Type B pancreatic cell (in vitro differentiated cells): ENCODE measurements at places on chromosomes 3 and 15. TPM values are rescaled to one million over a fixed set of nuclear protein-coding genes. Genes with fewer than 3 reads are reported as not detected.

DNA sequence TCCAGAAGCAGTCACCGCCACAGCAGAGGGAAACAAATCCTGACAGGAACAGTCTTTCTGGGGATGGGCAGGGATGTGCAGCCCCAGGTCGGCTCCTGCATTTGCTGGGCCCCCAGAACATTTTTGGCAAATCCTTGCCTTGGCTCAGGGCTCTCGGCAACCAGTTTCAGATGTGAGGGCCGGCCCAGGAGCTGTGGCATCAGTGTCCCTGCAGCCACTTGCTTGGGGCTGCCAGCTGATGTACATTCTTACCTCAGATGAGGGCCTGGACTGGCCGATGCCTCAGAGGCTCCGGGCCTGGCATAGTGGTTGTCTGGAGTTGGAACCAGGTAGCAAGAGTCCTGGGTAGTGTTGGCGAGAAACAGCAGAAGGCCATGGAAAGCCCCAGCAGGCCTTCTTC lies 4.2 kb downstream of the CYB561D2 start:
- no peak overlapping the region for H3K4me3 ChIP-seq
- no peak for DNase-seq
- no peak overlapping the region for H3K27ac ChIP-seq
- no peaks in the 10 kb centered on the region for H3K27me3 ChIP-seq
- peaks cover 43% of the 10 kb centered on the region for H3K4me1 ChIP-seq

DNA sequence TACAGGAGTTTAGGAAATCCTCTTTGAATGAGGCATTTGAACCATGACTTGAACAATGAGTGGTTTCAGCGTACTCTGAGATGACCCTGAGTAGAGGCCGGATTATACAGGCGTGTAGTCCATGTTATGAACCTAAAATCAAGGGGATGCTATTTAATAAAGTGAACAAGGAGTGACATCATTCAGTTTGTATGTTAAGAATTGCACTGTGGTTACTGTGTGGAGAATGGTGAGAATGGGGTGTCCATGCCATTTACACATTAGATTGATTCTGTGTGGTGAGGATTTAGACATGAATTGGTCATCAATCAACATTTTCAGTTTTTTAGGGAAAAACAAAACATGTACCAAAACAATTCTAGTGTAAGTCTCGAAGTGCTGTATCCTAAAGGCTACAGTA lies 65.8 kb downstream of the TPRG1 start:
- H3K36me3 ChIP-seq: no peaks in the 10 kb centered on the region
- peaks cover 12% of the 10 kb centered on the region for H3K27me3 ChIP-seq
- no peak overlapping the region for H3K27ac ChIP-seq
- no peaks in the 10 kb centered on the region for H3K4me1 ChIP-seq
- DNase-seq: no peak

- peaks cover 29% of the 10 kb centered on the region for H3K4me1 ChIP-seq
- peak overlapping the region; percentile 43 for H3K27ac ChIP-seq
- H3K36me3 ChIP-seq: peaks cover 8% of the 10 kb centered on the region
Measured at GRCh38 chr3:183880121-183880520, 4.6 kb downstream of the PARL start.

DNA sequence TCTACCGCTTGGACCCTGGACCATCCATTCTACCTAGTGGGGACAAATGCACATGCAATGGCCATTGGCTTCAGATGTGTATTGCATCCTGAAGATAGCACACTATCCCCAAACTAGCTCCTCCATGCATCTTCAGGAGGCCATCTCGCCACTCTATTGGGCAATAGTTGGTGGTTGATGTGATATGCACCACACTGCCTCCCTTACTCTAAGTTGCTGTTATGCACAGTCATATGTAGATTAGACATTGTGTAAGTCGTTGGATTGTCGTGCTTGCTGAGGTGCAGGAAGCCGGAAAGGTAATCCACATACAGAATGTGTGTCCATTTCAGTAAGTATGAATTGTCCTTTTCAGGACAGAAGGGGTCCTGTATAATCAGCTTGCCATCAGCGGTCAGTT lies 26.7 kb upstream of the PLA2G4D start:
- no peak overlapping the region for H3K4me3 ChIP-seq
- peaks cover 10% of the 10 kb centered on the region for H3K4me1 ChIP-seq
- H3K27ac ChIP-seq: no peak overlapping the region
- no peaks in the 10 kb centered on the region for H3K27me3 ChIP-seq
- H3K36me3 ChIP-seq: no peaks in the 10 kb centered on the region

DNA sequence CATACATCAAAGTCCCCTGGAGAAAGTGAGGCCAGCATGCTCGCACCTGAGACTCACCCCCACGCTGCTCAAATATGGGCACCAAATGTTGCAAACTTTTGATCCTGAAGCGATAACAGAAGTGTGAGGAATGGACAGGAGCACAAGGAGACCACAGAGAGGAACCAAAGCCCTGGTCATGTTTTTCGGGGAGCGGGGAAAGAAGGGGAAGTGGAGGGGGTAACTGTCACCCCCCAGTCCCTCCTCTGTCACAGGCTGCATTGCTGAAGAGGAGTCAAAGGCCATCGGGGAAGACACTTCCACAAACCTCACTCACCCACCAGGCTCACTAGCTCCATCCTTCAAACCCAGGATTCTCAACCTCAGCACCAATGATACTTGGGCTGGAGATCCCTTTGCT lies 182.4 kb downstream of the UACA start:
- no peaks in the 10 kb centered on the region for H3K36me3 ChIP-seq
- no peak for DNase-seq
- H3K4me1 ChIP-seq: peaks cover 24% of the 10 kb centered on the region

DNA sequence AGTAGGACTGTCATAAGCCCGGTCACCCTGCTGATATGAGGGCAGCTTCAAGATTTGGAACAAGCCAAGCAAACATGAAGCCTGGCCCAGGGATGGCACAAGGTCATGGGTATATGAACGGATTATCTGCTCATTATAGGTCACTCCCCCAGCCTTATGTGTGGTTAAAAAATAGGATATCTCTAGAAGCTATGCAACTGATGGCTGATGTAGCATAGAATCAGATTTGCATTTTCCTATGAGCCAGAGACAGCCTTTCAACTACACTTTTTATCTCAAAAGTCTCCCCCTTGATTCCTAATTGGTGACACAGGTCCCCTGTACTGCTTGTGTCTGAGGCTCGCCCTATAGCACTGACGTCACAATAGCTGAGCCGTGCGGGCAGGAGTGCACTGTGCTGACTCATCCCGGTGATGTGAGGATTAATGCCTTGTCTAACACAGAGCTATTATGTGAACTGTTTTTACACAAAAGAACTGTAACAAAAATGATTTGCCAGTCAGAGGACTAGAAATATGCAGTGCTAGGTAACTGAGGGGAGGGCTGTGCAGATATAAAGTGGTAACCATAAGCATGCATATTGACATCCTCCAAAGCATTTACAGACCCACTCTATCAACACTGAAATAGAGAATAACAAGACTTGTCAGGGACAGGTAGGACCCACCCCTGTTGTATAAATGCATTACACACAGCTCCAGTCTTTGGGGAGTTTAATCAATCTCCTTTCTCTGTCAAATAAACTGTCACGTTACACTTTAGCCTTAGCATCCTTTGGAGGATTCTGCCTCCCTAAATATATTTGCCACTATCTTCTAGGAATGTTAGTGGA lies 204.9 kb downstream of the TIGIT start:
- peaks cover 8% of the 10 kb centered on the region for H3K4me1 ChIP-seq
- no peak overlapping the region for H3K4me3 ChIP-seq
- DNase-seq: no peak
- H3K36me3 ChIP-seq: no peaks in the 10 kb centered on the region
- peak overlapping the region; percentile 82 for H3K27ac ChIP-seq

GRCh38 chr3:157087780-157088600 lies 72.0 kb downstream of the CCNL1 start:
- H3K4me3 ChIP-seq: peak overlapping the region; percentile 89
- H3K4me1 ChIP-seq: peaks cover 42% of the 10 kb centered on the region
- H3K27me3 ChIP-seq: no peaks in the 10 kb centered on the region
- no peak for DNase-seq
- no peaks in the 10 kb centered on the region for H3K36me3 ChIP-seq
- H3K27ac ChIP-seq: peak overlapping the region; percentile 93

DNA sequence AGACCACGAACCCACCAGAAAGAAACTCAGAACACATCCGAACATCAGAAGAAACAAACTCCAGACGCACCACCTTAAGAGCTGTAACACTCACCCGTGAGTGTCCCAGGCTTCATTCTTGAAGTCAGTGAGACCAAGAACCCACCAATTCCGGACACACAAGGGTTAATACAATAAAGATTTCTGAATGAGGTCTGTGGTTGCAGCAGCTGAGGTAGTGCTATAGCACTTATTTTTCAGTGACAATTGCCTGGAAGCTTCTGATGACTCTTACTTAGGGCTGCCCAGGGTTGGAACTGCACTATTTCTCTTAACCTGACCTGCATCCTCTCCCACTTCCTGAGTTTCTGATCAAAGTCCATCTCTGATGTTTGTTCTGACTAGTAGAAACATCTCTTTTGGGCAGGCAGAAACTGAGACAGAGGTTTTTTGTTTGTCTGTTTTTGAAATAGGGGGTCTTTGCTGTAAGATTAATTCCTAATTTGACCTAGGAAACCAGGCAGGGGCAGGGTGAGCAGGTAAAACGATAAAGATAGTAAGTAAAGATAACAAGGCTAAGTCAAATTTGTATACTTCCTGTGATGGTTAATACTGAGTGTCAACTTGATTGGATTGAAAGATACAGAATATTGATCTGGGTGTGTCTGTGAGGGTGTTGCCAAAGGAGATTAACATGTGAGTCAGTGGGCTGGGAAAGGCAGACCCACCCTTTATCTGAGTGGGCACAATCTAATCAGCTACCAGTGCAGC lies 169.1 kb downstream of the GAP43 start:
- H3K27me3 ChIP-seq: no peaks in the 10 kb centered on the region
- no peak for DNase-seq
- peak overlapping the region; percentile 54 for H3K4me3 ChIP-seq
- H3K4me1 ChIP-seq: peaks cover 5% of the 10 kb centered on the region
- H3K36me3 ChIP-seq: no peaks in the 10 kb centered on the region
- peak overlapping the region; percentile 22 for H3K27ac ChIP-seq

DNA sequence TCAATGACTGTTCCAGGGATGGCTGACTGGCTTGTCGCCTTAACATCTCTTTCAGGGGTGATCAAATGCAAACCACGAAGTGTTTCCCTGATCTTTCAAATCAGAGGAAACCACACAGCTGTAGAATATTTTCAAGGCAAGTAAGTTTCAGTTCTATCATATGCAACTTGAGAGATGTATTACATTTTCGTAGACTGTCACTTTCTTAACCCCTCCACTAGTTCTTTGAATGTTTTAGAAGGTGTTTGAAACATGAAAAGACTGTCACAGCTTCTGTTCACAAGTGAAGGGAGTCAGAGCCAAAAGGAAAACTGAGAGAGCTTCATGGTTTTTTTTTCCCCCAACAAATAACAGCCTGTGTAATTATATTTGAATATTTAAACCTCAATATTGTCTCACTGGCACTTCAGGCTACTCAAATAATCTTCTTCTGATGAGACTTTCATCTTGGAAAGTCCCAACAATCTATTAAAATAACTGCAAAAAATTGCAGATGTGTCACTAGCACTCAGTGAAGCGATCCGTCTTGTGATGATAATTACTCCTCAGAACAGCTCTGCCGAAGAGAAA lies 25.9 kb upstream of the CAPN7 start:
- no peak overlapping the region for H3K27ac ChIP-seq
- peaks cover 51% of the 10 kb centered on the region for H3K27me3 ChIP-seq
- no peaks in the 10 kb centered on the region for H3K36me3 ChIP-seq
- no peak overlapping the region for H3K4me3 ChIP-seq
- H3K4me1 ChIP-seq: no peaks in the 10 kb centered on the region

- peaks cover 3% of the 10 kb centered on the region for H3K4me1 ChIP-seq
- no peak for DNase-seq
- H3K27ac ChIP-seq: no peak overlapping the region
- no peaks in the 10 kb centered on the region for H3K36me3 ChIP-seq
- H3K4me3 ChIP-seq: no peak overlapping the region
- no peaks in the 10 kb centered on the region for H3K27me3 ChIP-seq
Measured at GRCh38 chr15:100186366-100186765, 155.4 kb downstream of the ADAMTS17 start.

GRCh38 chr15:57485869-57486268 lies 105.8 kb upstream of the MYZAP start:
- no peaks in the 10 kb centered on the region for H3K27me3 ChIP-seq
- DNase-seq: no peak

- H3K4me3 ChIP-seq: no peak overlapping the region
- H3K27ac ChIP-seq: no peak overlapping the region
- DNase-seq: no peak
- no peaks in the 10 kb centered on the region for H3K36me3 ChIP-seq
- H3K4me1 ChIP-seq: no peaks in the 10 kb centered on the region
Measured at GRCh38 chr3:10952525-10952924, 40.0 kb upstream of the SLC6A1 start.

DNA sequence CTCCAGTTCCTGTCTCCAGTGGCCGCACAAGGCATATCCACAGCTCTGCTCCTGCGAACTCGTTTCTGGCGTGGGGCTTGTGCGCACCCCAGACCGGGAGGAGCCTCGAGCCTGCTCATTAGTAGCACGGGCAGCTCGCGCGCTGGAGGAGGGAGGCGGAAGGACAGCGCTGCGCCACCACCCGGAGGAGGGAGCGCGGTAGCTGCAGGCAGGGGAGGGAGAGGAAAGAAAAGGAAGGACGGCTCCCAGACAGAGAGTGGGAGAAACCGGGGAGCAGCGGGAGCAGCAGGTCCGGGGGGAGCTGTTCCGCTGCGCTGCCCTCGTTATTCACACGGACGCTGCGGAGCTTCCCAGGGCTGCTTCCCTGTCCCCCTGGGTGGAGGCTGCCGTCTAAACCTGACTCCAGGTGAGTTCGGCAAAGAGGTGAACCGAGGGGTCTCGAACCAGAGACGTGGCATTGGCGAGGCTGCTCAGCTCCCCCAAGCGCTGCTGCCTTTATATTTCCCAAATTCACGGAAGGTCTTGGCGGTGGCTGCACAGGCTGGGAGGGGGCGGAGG lies 121.3 kb upstream of the ZNF717 start:
- H3K4me3 ChIP-seq: peak overlapping the region; percentile 92
- H3K4me1 ChIP-seq: peaks cover 6% of the 10 kb centered on the region
- peak; percentile 73 for DNase-seq
- peaks cover 37% of the 10 kb centered on the region for H3K27me3 ChIP-seq
- H3K36me3 ChIP-seq: no peaks in the 10 kb centered on the region
- peak overlapping the region; percentile 71 for H3K27ac ChIP-seq

DNA sequence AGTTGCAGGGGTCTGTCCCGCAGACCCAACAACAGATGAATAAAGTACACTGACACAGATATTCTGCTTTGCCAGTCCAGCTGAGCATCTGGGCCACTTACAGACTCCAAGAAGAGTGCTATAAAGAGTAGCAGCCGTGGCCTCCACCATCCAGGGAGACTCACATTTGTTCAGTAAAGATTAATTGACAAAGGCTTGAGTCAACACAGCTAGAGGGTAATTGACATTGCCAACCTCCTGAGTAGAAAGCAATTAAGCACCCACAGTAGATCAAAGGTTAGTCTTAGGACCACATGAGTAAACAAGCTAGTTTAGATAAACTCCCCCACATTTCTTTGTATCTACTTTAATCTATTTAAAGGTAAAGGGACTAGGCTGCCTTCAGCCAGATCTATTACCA lies 16.3 kb upstream of the CRTC3 start:
- H3K4me3 ChIP-seq: no peak overlapping the region
- H3K27ac ChIP-seq: no peak overlapping the region
- no peaks in the 10 kb centered on the region for H3K27me3 ChIP-seq
- no peak for DNase-seq
- H3K4me1 ChIP-seq: no peaks in the 10 kb centered on the region
- H3K36me3 ChIP-seq: no peaks in the 10 kb centered on the region

AADACL2 gene
- total RNA-seq: 11.7 and 43.6 TPM in 2 replicates

PPARG gene
- 21.5 and 28.8 TPM in 2 replicates for total RNA-seq

PROS1 gene
- 1.0 and 7.8 TPM in 2 replicates for total RNA-seq

LRRC2 gene
- 0.31 TPM in 2 replicates for total RNA-seq

GNAT1 gene
- 0.71 TPM in 1 of 2 replicates, not detected in the other for total RNA-seq

UROC1 gene
- not detected in 2 replicates for total RNA-seq

XCR1 gene
- total RNA-seq: 3.6 and 13.9 TPM in 2 replicates

SPESP1 gene
- not detected in 2 replicates for total RNA-seq

STXBP5L gene
- total RNA-seq: 3.6 and 5.2 TPM in 2 replicates

ATG3 gene
- total RNA-seq: 32.5 and 35.3 TPM in 2 replicates
